Suppressor macrophage (primary cell): ENCODE measurements at places on chromosomes 16 and 17.

DNA sequence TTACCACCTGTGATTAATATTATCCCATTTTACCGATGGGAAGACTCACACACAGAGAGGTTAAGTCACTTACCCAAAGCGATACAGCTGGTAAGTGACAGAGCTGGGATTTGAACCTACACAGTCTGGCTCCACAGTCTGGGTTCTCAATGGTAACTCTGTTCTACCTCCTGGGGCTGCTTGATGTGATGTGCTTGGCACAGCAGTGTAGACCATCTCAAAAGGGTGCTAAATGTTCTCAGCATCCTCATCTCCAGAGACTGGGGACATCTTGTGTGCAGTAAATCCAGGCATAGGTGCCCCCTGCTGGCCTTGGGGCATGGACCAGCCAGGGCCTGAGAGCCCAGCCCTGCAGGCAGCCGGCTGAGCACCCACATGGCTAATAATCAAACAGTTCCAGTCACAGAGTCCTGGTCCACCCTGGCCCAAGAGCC is 15.4 kb upstream of the KATNB1 start:
- peak; percentile 75 for DNase-seq

GRCh38 chr17:33506889-33507650 is 214.0 kb upstream of the ASIC2 start:
- DNase-seq = no peak

DNA sequence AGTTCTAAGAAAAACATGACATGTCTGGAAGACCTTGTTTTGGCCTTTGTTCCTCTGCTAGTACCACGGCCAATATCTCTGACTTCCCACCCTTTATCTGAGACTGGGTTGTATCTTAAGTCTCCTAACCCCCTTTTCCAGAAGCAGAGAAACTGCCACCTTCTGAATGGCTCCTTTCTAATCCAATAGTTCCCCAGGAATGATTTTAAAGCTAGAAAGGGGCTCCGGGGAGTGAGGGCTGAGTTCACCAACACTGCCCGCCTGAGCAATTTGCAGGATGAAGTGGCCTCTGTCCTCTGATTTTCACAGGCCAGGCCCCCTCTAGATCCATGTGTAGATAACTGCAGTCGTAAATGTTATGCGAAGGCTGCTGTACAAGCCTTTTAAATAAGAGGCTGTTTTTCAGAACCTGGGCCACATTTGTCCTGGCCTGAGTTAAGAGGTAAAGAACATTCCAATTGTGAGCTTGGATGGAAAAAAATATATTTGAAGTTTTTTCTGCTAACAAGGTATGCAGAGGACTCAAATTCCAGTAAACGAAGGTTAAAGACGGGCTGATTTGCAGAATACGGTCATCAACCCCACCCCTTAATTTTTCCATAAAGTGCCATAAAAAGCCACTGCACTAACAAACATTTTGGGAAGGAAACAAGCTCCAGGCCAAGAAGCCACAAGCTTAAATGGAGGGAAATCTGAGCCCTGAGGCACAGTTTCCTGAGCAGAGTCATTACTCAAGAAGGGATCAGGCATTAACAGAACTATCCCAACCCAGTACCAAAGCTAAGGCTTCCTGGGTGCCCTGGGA is 117.0 kb upstream of the MAF start:
- DNase-seq = no peak

GRCh38 chr17:76003915-76004314 is 3.3 kb downstream of the CDK3 start:
- no peak for DNase-seq

GRCh38 chr17:321386-321941 is 31.1 kb downstream of the RPH3AL start:
- DNase-seq = no peak

DNA sequence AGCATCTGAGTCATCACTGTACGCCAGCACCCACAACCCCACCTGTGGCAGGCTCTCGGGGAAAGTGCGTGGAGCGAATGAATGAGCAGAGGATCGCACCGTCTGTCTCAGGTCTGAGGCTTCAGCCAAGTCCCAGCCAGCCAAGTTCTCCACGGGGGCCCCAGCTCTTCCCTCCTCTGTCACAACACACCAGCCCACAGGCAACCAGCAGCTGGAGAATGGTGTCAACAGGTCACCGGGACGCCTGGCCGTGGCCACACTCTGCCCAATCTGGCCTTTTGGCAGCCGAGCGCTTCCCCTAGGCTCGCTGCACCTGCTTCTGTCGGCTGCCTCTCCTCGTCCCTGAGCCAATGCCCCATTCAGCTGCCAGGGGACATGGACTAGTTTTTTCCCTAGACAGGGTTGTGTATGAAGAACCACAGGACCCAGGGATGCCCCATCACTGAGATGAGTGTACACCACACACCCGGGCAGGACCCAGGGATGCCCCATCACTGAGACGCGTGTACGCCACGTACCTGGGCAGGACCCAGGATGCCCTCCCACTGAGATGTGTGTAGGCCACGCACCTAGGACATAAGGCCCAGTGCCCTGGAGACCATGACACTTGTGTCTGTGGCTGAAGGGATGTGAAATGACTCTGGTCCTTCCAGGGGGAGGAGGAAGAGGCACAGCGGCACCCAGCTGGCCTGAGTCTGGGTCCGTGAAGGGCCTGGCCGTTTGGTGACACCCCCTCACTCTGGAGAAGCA is 52.8 kb downstream of the ABR start:
- DNase-seq = no peak

GRCh38 chr16:50224286-50224685 is 42.1 kb upstream of the ADCY7 start:
- no peak for DNase-seq

GRCh38 chr16:67000384-67001351 is 12.3 kb downstream of the CES4A start:
- DNase-seq = peak; percentile 52

DNA sequence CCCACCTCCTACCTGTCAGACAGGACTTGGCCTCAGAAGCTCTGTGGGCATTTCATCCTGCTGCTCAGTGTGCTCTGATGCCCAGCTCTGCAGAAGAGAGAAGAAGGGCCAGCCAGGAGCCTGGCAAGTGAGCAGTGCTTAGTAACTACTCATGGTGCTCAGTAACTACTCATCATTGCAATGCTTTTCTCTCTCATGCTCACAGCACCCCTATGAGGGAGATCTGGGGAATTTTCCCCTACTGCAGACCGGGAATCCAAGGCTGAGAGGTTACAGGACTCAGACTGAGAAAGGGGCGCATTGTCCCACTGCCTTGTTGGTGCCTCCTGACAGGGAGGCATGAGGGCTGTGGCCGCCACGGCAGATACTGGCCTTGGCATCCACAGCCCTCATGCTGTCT is 261.1 kb downstream of the C16orf95 start:
- no peak for DNase-seq

DNA sequence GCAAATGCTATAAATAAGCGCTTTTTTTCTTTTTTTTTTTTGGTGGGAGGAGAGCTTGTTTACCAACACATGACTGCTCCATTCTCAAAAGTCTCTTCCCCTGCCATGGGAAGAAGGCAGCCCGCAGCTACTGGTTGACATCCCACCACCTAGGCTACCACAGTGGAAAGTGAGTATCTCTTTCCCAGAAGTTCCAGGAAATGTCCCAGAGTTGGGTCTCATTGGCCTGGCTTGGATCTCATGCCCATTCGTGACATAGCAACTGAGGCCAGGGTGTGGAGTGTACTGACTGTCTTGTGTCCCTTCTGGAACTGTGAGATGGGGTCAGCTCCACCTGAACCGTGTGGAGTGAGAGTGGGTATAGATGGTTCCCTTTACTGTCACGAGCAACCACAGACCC is 29.5 kb upstream of the BRD7 start:
- DNase-seq = no peak

DNA sequence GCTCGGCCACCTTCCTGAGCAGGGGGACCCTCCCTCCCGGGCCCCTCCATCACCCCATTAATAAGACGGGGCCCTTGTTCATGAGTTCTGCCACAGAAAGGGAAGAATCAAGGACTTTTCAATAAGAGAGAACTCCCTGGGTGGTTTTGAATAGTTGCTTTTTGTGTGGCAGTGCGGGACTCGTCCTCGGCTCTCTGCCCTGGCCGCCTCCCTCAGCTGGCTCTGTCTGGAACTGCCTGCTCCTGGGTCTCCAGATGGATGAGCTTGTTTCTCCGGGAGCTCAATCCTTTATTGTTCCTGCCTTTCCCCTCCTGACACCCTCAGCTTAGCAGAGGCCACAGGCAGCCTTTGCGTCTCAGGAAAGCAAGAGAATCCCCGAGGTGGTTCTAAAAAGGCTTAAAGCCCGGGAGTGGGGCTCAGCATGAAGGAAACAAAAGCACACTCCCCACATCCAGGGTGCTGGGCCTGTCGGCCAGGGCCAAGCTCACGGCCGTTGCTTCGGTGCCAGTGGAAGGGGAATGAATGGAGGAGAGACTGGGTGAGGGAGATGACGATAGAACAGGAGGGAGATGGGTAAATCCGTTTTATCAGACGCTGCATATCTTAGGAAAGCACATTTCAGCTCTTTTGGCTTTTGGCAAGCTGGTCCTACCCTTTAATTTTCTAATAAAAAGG is 60.2 kb downstream of the RAI1 start:
- DNase-seq = no peak

GRCh38 chr17:22286337-22287041 is 594.2 kb downstream of the KCNJ18 start:
- DNase-seq = no peak

DNA sequence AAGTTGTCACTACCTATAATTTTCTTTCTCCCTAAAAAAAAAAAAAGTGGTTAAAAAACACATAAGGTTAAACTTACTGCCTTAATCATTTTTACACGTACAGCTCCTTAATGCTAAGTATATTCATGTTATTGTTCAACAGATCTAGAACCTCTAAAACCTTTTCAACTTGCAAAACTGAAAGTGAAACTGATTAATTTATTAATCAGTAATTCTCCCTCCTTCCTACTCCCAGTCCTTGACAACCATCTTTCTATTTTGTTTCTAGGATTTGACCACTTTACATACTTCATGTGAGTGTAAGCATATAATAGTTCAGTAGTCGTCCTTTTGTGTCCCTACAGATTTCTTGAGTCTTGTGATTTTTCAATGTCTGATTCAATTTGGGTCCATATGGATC is 251.4 kb upstream of the KIF2B start:
- no peak for DNase-seq

GRCh38 chr16:70725024-70725911 is 39.4 kb upstream of the MTSS2 start:
- DNase-seq = peak; percentile 44

DNA sequence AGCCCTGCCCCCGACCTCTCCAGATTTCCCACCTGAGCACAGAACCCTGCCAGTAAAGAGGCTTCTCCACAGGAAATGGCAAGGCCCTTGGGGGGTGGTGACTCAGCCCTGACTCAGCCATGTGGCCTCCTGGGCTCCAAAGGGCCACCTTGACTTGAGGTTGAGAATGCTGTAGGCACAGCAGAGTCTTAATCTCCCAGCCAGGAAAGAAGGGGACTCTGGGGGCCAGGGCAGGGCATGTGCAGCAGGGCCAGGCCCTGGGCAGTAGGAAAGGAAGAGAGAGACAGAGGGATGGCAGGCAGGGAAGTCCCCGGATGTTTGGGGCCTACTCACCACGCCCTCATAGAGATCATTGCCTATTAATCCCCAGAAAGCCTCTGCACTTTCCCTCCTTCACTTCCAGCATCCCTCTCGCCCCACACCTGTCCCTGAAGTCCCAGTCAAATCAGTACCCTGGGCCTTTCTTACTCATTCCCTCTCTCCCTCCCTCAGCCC is 4.8 kb upstream of the ITGA3 start:
- DNase-seq = peak; percentile 36

- DNase-seq = no peak
Observed at GRCh38 chr17:62935523-62935922, 30.5 kb upstream of the TANC2 start.

- DNase-seq = no peak
Observed at GRCh38 chr17:81301195-81302144, 6.4 kb upstream of the SLC38A10 start.

DNA sequence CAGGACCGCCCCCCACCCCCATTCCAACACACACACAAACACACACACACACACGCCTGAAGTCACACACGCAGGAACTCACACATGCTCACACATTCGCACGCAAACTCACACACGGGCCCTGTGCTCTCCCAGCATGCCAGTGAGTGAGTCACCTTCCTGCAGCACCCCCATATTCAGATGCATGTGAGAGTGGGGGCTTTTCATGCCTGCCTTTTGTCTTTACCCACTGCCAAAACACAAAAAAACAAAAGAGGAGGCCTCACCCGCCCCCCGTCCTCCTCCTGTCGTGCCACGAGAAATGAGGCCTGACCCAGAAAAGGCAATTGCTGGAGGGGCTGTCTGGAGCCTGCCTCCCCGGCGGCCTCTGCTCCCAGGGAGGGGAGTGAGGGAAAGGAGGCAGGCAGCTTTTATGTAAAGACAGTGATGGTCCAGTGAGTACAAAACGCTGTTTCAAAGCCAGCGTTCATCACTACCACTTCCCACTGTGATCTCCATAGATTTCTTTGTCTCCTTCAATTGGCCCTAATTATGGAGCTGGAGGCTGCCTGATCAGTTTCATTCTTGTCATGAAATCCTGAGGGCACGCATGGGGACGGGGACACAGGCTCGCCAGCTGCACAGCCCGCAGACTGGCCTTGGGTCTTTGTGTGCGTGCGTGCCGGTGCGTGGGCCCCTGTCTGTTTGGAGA is 29.5 kb upstream of the GSE1 start:
- DNase-seq = no peak

DNA sequence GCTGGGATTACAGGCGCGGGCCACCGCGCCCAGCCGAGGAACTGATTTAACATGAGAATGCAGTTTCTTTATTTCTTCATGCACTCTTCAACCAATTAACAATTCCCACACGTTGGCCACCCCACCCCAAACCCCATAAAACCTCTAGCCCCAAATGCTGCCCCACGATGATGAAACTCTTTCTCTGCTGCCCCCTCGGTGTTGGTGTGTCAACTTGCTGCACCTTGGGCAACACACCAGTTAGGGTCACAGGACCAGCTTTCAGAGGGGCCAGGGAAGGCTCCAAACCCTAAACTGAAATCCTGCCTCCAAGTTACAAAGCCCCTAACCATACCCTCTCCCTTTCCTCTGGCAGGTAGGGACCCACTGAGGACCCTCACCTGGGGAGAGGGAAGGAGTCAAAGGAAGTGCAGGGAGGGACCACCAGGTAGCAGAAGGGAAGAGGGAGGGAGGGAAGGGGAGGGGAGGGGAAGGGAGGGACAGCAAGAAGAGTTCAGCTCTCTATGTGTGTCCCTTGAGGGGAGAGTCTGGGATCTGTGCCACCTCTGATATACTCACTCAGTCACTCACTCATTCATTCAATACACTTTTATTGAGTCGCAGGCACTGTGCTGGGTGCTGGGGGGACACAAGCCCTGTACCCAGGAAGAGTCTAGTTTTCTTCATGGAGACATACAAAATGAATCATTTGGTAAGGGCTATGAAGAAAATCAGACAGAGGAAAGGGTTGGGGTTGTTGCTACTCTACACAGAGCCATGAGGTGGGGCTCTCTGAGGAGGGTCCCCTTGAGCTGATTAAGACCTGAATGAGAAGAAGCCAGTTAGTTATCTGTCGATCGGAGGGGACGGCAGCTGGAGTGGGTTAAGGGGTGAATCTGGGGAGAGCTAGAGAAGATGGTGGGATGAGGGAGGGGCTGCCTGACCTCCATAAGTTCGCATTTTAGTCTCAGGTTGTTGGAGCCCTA is 3.9 kb downstream of the PLXDC1 start:
- no peak for DNase-seq
